ENCODE measurements at places on chromosomes 13 and 19.

DNA sequence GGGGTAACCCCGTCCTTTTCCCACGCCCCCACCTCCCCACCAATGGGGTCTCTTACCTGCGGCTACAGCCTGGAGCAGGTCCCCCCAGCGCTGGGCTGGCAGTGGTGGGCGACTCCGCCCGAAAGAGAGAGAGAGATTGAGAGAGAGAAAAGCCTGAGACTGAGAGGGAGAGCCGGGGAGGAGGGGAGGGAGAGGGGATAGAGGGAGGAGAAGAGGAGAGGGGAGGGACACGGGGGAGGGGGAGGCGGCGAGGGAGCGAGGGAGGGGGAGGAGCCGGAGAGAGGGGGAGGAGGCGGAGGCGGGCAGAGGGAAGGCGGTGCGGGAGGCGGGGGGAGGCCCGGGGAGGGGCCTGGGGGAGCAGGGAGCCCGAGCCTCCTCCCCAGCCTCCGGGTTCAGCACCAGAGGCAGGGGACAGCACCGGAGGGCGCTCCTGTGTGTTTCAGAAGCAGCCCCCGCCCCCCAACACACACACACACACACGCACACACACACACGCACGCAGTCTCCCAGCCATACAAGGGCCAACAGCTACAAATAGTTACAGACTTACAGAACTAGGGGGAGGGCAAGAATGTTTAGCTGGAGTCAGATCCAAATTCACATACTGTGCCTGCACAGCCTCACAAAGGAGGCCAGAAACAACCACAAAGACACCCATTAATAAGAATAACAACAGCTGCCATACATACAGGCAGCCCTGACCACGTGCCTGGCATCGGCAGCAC, at the start of gene SLC8A2:
Gene SLC8A2, minus strand, starts transcription at position 161 of the 725 bp plus-strand sequence. CDS start 5,490 bp downstream, outside the sequence.
- DNase-seq, result peak; percentile 34

DNA sequence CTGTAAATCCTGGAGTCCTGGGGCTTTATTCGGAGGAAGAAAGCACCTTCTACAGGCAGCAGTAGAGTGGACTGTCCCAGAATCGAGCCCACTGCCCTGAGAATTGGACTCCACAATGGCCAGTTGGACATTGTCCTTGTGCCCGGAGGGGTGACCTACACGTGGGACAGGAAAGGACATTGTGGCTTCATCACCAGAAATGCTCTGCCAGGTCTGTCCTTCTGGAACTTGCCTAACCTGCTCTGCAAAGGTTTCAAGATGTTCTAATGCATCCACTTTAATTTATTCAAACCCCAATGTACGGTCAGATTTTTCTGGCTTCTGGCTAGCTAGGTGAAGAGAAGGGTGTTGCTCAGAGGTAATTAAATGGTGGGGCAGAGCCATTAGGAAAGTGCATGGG, 32.4 kb upstream of the SPATA13 start:
- DNase-seq, result no peak

GRCh38 chr19:3121821-3122511, 13.9 kb upstream of the GNA15 start:
- DNase-seq, result no peak

DNA sequence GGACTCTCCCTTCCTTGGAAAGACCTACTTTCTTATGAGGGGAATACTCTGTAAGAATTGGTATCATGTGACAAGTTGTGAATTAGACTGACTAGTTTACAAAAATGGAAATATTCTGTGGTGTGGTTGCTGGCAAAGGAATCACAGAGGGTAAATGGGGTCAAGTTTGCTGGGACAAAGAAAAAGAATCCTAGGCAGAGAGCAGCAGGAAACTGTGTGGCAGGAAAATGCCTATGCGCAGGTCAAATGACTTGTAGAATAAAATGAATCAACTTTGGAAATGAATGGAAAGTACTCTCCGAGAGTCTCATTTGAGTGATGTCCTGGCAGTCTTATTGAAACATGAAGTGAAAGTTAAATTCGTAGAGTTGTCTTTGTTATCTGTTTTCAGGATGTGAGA, 1250.7 kb downstream of the UQCRFS1 start:
- DNase-seq, result no peak

DNA sequence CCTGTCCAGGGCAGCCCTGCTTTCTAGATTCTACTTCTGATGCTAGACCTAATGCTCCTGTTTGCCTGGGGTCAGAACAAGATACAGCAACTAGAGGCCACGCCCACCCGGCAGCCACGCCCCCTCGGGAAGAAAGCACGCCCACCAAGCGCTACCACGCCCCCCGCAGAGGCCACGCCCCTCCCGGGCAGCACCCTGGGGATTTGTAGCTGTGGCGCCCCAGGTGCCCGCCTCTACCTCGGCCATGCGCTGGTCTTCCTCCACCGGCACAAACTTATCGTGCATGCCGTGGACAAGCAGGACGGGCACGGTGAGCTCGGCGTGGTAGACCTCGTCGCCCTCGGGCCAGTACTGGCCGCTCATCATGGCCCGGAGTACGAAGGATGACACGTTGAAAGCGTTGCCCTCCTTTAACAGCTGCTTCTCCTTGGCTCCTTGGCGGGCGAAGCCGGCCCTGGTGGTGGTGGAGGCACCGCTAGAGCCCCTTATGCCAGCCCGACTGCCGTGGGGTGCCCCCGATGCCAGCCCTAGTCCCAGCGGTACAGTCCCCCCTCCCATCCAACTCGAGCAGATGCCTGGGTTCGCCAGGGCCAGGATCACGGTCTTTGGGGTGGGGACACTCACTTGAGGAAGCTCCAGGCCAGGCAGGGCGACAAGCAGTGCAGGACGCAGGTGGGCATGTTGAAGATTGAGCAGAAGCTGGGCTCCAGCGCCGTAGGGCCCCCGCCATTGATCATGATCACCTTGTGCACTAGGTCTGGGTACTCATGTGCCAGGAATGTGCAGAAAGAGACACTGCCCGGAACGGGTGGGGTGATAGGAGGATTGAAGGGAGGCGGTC, 9.0 kb downstream of the ABHD8 start:
- peak; percentile 79 for DNase-seq

DNA sequence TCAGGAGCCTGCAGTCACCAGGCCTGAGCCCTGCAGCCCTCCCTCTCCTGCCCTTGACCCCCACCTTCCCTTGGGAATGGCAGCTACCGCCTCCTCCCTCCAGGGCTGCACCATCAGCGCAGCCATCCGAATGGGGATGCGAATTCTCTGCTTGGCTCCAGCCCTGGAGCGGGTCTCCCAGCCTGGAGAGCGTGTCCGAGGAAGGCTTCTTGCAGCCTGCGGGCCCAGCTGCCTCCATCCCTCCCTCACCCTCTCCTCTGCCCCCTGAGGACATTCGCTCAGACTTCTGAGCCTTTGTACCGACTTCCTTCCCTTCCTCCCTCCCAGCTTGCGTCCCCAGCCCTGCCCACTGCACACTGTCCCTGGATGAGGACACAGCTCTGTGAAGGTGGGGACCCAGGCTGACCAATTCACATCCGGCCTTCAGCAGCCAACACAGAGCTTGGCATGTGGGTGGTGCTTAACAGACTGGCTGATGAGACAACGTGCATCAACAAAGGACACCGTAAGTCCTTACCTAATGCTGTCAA, 6.0 kb upstream of the NKPD1 start:
- DNase-seq, result no peak
